AG08395 (cell line): ENCODE measurements at places on chromosomes 1 and 21.

GRCh38 chr1:94532077-94532476 is 9.5 kb downstream of the F3 start:
- no peak for DNase-seq

GRCh38 chr1:54018635-54019034 is 649 bp upstream of the LDLRAD1 start:
- DNase-seq, result no peak

- peak; percentile 82 for DNase-seq
Observed at GRCh38 chr21:43975469-43976098, 36.5 kb upstream of the TRAPPC10 start.

GRCh38 chr1:210010161-210010560 is 72.1 kb downstream of the SYT14 start:
- no peak for DNase-seq

DNA sequence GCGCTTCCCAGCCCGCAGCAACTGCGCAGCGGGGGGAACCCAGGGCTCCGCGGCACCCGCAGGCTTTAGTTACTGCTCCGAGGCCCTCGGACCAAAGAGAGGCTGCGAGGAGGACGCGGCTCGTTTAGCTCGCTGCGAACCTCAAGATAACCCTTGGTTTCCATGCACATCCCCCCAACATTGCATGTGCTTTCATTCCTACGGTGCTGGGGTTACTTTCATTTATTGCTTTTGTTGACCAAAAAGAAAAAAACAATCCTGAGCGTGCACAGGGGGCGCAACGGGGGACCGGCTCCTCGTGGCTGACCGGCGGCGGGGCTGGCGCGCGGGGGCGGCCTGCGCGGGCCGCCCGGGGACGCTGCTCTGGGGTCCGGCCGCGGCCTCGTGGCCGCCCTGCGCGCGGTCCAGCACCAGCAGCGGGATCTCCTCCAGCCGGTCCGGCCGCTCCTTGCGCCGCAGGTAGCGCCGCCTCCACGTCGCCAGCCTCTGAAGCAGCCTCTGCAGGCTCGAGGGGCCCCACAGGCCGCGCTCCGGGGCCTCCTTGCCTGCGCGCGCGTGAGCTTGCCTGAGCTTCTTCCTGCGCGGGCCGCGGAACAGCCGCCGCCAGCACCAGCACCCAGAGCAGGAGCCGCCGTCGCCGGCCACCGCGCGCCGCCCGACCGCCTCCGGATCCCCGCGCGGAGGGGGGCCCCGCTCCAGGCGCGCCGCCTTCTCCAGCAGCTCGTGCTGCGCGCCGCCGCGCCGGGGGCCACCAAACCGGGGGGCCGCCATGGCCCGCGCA is 77.4 kb downstream of the DESI2 start:
- peak; percentile 35 for DNase-seq

- DNase-seq, result no peak
Observed at GRCh38 chr21:42115136-42115683, 44.1 kb downstream of the UMODL1 start.

DNA sequence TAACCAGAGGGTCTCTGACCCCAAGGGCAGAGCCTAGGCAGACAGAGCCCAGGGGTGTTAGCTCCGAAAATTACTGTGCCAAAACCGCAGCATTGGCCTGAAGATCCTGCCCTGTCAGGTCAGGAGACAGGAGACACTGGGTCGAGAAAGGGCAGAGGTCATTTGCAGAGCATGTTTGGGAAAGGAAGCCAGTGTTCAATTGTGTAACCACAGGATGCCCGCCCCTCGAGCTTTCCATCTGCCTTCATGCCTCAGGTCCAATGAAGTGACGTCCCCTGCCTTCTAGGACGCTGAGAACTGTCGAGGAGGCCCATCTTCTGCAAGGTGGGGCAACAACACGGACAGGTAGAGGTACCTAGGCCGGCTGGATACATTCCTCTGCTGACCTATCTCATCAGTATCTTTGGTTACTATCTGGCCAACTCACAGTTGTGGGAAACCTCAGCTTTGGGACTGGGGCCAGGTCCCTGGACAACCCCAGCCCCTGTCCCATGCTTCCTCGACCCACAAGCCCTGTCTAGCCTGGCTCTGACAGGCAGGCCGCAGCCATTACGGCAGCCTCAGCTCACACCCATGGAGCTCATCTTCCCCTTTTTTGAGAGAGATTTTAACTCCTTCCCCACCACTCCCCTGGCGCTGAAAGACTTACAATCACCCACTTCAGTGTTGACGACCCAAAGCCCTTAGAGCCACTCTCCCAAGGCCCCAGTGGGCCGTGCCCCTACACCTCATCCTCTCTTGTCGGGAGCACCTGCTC is 1.3 kb downstream of the ARL8A start:
- DNase-seq, result peak; percentile 29

DNA sequence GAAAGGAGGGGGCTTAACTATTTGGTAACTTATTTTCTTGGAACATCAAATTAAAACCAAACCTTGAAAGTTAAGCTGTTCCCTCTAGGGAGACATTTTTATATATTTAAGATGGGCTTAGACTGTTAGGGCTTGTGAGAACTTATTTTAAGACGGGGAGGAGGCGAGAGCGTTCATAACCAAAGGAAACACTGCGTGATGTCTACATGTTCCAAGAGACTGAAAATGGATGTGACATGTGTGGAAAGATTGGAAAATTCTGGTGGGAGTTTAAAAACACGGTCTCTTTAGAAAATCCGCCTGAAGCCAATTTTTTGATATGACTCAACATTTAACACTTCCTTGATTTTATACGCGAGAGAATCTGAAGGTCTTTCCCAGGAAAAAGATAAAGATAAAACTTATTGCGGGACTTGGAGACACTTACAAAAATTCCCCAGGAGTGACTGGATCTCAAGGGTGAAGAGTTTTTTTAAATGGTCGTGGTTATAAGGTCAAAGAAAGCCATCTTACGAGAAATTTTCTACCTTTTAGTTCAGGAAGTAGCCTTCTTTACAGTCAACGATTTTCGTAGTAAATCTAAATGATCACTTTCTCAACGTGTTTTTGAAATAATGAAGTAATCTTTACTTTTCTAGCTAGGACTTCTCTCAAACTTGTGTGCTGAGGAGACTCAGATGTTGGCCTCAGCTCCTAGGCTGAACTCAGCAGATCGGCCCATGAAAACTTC is 828 bp downstream of the PNRC2 start:
- peak; percentile 10 for DNase-seq

- DNase-seq, result no peak
Observed at GRCh38 chr1:53281133-53281532, 42.8 kb upstream of the MAGOH start.

DNA sequence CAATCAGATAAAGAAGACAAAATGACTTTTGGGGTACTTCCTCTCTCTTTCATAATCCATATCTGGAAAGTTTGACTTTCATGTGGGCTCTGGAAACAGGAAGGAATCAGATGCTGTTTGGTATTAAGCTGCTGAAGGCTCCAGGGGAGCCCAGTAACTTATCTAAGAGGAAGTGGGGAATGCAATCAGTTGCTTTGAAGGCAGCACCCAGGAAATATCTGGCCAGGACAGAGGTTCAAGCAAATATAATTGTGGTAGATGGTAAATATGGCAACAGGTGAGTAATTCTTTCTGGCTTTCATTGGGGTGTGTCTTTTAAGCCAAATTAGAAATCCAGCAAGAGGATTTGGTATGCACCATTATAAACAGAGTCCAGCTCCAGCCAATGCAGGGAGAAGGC is 44.4 kb downstream of the COLGALT2 start:
- no peak for DNase-seq

GRCh38 chr1:230280054-230280795 is 145.9 kb downstream of the PGBD5 start:
- no peak for DNase-seq

GRCh38 chr1:118982821-118983557 is 5.2 kb downstream of the TBX15 start:
- DNase-seq, result no peak

GRCh38 chr1:48219803-48220202 is 2.7 kb upstream of the SLC5A9 start:
- DNase-seq, result no peak

DNA sequence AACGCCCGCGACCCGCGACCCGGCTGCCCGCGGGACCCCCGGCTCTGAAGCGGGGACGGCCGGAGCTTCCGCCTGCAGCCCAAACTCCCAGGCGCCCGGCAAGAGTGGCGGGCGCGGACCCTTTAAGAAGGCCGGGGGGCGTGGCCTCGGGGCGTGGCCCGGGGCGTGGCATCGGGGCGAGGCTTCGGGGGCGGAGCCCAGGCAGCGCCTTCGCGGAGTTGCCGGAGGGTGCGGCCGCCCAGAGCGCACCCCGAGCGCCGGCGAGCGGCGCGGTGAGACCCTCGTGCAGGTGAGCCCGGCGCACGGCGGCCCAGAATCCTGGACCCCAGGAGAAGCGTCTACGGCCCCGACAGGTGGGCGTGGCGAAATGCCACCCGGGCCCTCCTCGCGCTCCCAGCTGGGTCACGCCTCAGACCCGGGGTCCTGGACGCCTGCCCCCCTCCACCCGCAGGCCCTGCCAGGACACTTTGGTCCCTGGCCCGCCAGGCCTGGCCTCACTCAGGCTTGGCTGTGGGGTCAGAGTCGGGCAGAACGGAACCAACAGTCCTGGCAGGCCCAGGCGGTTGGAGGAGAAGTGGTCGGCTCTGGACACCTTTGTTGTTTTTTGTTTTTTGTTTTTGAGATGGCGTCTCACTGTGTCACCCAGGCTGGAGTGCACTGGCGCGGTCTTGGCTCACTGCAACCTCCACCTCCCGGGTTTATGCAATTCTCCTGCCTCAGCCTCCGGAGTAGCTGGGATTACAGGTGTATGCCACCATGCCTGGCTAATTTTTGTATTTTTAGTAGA is 14.4 kb downstream of the RNF223 start:
- peak; percentile 96 for DNase-seq

DNA sequence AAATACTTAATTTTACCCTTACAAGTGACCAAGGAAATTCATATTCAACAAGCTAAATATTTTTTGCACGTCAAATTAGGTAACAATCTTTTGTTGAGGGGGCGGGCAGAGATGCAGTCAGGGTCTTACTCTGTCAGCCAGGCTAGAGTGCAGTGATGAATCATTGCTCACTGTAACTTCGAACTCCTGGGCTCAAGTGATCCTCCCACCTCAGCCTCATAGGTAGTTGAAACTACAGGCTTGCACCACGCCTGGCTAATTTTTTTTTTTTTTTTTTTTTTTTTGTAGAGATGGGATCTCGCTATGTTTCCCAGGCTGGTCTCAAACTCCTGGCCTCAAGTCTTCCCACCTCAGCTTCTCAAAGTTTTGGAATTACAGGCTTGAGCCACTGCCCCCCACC is 26.5 kb downstream of the PHTF1 start:
- DNase-seq, result no peak
